C1 segment of cervical spinal cord (tissue), 14 donors: ENCODE measurements at places on chromosomes 13 and 19.

DNA sequence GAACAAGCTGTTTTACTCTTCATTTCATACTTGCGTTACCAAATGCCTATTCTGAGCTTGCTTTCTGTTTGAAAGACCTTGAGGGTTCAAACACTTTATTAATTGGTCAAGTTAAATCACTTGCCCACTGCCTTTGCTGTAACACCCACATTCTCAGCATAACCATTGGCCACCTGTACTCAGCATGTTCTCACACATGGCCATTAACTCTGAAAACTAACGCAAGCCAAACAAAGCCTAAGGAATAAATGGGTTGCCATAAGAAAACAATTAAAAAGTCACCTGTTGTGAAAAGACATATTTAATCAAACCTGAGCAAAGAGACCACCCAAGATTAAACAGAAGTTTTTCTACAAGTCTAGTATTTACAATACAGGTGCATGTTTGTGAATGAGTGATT lies 517.2 kb upstream of the SPRY2 start:
- DNase-seq: no peak

DNA sequence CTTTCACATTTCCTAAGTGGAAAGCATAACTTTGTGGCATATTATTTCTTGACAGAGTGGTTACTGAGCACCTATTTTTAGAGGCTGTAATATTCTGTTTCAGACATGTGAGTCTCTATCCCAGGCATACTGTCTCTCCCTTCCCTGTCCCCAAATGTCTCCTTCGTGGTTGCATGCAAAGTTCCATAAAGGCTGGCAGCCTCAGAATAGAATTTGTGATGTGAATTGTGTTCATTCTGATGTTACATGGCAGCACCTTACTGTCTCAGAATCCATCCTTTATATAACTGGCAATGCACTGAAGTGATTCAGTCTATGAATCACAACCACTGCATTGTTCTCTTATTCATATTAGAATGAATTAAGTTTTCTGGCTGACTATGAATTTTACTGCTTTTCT lies 89.0 kb upstream of the SLC7A1 start:
- DNase-seq: no peak

DNA sequence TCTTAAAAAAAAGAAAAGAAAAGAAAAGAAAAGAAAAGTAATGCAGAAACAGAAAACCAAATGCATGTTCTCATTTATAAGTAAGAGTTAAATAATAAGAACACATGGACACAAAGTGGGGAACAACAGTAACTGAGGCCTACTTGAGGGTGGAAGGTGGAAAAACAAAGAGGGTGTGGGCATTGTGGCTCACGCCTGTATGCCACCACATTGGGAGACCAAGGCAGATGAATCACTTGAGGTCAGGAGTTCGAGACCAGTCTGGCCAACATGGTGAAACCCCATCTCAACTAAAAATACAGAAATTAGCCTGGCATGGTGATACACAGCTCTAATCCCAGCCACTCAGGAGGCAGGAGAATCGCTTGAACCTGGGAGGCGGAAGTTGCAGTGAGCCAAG lies 8.1 kb downstream of the ZNF708 start:
- no peak for DNase-seq

DNA sequence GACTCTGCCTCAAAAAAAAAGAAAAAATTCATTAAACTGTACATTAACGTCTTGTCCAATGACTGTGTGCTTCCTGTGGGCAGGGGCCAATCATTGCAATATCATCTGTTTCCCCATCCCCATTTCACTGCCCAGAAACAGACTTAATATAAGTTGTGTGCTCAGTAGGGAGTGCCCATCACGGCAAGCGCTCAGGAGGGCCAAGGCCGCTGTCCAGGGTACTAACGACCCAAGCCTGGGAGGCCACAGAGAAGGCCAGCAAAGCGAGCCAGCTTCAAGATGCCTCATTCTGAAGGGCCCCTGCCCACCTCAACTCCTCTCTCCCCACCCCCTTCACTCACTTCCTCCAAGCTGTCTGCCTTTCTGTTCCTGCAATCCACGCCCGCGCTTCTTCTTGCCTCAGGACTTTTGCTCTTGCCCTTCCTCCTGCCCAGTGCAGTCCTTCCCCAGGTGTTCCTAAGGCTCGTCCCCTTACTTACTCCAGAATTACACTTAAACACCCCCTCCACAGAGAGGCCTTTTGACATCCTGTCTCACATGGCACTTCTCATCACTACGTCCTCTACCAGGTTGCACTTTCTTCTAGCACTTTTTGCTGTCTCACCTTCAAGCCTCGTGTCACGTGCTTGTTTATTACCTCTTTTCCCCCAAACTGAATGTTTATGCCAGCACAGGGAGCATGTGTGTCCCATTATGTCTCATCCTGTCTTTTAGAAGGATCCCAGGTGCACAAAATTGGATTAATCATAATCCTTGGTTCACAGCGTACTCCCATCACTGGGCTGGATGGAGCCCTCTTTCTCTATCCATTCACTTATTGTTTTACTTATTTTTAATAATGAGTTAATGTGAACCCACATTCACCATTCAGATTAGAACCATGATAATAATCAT lies 11.3 kb upstream of the POU2F2 start:
- DNase-seq: no peak

GRCh38 chr19:35898499-35898809 lies 1.9 kb downstream of the NFKBID start:
- no peak for DNase-seq
